Cardiac fibroblast (primary cell): ENCODE measurements at places on chromosomes 7 and 10.

GRCh38 chr10:9331583-9332008 lies 1277.1 kb downstream of the GATA3 start:
- DNase-seq = peak; percentile 76

GRCh38 chr10:3396116-3396515 lies 223.5 kb upstream of the PITRM1 start:
- DNase-seq = no peak

- no peak for DNase-seq
Measured at GRCh38 chr7:114417290-114417689, 2.7 kb downstream of the FOXP2 start.

GRCh38 chr10:63502832-63503231 lies 18.4 kb upstream of the REEP3 start:
- DNase-seq = no peak

- no peak for DNase-seq
Measured at GRCh38 chr7:19984231-19984632, 210.8 kb upstream of the TMEM196 start.

GRCh38 chr10:7036951-7037350 lies 373.9 kb downstream of the SFMBT2 start:
- DNase-seq = no peak

DNA sequence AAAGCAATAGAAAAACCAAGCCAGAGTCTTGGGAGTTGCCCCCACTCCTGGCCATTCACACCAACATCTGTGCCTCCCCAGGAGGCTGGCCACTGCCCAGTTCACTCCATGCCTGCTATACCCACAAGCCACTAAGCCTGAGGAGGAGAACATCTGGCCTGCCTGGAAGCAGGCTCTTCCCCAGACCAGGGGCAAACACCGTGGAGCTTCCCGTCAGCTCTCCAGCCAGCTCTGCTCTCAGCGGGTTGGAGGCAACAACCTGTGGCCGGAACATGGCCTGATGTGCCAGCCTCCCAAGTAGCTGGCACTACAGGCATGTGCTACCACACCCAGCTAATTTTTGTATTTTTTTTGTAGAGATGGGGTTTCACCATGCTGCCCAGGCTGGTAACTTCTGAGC lies 9.1 kb upstream of the PTPRN2 start:
- DNase-seq = no peak

- DNase-seq = no peak
Measured at GRCh38 chr7:2761131-2761624, 73.2 kb downstream of the AMZ1 start.

DNA sequence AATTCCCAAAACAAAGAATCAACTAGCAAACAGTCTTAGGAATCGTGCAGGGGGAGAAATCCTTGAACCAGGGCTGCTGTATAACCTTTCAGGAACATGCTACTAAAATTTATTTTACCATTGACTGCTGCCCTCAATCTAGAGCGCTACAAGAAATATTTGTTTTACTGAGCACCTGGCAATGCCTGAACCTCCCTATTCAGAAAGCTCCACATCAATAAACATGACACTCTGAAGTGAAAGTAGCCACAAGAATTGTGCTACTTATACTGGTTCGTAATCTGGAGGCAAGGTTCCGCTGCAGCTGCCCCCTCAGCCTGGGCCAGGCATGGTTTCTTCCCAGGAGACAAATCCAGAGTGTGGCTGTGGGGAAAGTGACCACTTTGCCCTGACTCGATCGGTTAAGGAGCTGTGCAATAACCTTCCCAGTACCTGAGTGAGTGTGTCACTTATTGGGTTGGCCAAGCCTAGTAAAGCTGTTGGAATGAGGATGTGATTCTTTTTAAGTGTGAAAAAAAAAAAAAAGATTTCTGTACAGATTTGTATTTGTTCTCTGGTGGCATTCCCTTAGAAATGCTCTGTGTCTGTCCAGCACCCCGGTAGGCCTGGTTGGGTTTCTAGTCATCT lies 7.7 kb downstream of the VWA2 start:
- DNase-seq = no peak

DNA sequence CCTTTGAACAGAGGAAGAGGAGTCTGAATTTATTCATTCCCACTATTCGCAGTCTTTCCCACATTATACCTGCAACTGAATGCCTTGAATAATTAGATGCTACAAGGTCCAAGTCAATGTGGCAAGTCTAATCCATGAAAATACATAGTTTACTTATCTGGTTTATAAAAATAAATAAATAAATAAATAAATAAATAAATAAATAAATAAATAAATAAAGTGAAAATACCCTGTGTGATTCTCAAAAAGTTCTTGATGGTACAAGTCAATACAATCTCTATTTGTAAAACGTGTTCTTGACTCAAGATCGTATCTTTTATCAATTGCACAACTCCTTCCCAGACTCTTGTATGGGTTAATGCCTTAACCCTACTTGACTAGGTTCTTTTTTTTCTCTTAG lies 417.7 kb downstream of the ZWINT start:
- no peak for DNase-seq

- no peak for DNase-seq
Measured at GRCh38 chr7:87318741-87319140, 26.7 kb upstream of the CROT start.

DNA sequence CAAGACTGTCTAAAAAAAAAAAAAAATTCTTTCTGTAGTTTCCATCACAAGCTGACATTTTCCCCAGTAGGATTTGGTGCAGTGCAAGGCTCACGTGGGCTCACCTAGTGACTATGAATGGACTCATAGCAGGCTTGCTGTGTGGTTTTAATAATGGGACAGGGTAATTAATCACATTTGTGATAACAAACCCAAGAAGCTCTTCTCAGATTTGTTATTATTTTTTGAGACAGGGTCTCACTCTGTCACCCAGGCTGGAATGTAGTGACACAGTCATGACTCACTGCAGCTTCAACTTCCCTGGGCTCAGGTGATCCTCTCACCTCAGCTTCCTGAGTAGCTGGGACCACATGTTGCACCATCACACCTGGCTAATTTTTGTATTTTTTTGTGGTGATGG lies 40.0 kb downstream of the NACAD start:
- no peak for DNase-seq

GRCh38 chr10:9800571-9800970 lies 1217.1 kb upstream of the CELF2 start:
- DNase-seq = no peak

- DNase-seq = no peak
Measured at GRCh38 chr7:152922318-152923081, 162.9 kb downstream of the ACTR3B start.

DNA sequence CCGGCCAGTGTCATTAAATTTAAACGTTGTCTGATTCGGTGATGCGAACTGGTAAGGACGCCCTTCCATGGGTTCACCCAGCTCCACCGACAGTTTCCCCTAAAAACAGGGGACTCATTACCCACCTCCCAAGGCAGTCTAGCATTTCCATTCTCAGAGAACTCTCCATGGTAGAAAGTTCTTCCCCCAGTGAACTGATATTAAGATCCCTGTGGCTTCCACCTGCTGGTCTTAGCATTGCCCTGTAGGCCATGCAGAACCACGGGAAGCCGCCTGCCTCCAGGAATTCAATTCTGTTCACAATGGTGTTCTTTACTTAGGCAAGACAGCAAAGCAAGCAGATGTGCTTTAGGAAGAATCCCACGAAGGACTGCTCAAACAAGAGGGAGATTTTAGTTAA lies 128.9 kb upstream of the NANOS1 start:
- DNase-seq = no peak

GRCh38 chr10:128026615-128027300 lies 99.5 kb downstream of the MKI67 start:
- no peak for DNase-seq

DNA sequence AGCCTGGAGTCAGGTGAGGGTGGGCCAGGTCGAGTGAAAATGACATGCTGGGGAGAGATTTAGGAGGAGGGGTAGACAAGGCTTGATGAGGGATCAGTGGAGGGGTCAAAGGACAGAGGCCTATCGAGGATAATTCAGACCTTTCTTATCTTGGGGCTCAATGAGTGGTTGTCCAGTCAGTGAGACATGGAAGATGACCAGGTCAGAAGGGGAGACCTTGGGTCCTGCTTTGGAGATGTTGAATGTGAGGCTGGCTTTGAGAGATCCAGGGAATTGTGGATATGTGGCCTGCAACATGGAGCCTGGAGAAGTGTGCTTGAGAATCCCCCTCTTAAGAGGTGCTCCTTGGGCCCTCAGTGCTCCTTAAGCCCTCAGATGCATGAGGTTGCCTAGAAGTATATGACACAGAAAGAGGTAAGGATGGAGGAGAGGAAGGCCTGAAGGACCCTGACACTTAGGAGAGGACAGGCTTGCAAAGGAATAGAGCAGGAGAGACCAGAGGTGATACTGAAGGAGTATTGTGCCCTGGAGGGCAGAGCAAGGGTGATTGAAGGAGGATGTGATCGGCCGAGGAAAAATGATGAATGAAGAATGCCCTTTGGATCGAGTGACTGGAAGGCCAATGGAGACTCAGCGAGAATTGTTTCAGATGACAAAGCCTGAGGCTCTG lies 129.8 kb upstream of the GPR26 start:
- DNase-seq = no peak

- DNase-seq = no peak
Measured at GRCh38 chr7:134419875-134420274, 39.0 kb downstream of the AKR1B1 start.

GRCh38 chr7:140899883-140900282 lies 24.8 kb downstream of the BRAF start:
- DNase-seq = no peak

DNA sequence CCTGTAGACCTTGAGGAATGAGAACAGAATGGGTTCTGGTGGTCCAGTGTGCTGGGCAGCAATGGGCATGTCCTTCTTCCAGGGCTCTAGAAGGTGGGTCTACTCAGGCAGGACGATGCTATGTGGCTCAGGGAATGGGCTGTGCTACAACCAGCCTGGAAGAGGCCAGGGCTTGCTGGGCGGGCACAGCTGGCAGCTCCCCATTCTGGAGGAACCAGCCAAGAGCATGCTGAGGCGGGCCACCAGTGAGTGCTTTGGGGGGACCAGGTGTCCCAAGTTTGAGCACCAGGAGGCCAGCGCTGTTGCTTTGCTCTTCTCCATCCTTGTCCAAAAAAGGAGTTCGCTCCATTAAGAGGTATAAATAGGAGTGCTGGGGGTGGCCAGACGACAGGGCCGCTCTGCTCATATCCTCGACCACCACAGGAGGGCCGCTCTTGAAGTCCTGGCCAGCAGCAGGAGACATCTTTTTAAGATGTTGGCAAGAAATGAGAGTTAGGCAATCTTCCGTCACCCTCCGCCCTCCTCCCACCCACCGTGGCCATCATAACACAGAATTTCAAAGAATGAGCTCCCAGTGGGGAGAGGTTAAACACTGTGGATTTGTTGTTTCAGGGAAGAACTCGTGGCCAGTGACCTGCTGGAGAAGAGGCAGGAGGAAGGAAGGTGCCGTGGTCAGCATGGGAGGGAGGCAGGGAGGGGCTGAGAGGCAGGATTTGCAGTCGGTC lies 141.3 kb downstream of the GRK5 start:
- peak; percentile 76 for DNase-seq

DNA sequence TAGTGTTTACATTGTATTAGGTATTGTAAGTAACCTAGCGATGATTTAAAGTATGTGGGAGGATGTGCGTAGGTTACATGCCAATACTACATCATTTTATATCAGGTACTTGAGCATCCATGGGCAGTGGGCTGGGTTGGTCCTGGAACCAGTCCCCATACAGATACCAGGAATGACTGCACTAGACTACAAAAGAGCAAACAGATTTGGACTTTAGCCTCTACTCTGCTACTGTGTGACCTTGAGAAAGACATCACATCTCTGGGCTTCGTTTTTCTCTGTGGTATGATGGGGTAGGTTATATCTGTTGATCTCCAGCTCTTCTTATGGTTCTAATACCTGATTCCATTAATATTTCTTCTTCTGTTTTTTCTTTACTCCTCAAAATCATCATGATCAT lies 412.5 kb upstream of the LRGUK start:
- DNase-seq = no peak

DNA sequence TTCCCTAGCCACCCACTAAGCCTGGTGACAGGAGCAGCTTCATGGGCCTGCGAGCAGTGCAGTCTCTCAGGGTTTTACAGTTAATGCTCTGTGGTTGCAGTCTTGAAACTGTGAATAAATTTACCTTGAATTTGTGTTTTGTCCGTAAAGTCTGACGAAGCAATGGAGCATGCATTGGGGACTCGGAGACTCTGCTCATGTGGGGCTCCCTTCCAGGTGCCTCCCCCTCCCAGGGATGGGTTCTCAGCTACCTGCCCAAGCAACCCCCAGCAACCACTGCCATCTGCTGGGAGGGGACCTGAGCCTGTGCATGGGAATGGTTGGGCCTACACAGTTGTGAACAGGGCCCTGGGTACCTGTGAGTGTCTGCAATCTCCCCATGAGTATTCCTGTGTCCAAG lies 36.3 kb upstream of the IKZF1 start:
- no peak for DNase-seq

GRCh38 chr7:117119192-117119924 lies 166.1 kb downstream of the ST7 start:
- DNase-seq = peak; percentile 90

DNA sequence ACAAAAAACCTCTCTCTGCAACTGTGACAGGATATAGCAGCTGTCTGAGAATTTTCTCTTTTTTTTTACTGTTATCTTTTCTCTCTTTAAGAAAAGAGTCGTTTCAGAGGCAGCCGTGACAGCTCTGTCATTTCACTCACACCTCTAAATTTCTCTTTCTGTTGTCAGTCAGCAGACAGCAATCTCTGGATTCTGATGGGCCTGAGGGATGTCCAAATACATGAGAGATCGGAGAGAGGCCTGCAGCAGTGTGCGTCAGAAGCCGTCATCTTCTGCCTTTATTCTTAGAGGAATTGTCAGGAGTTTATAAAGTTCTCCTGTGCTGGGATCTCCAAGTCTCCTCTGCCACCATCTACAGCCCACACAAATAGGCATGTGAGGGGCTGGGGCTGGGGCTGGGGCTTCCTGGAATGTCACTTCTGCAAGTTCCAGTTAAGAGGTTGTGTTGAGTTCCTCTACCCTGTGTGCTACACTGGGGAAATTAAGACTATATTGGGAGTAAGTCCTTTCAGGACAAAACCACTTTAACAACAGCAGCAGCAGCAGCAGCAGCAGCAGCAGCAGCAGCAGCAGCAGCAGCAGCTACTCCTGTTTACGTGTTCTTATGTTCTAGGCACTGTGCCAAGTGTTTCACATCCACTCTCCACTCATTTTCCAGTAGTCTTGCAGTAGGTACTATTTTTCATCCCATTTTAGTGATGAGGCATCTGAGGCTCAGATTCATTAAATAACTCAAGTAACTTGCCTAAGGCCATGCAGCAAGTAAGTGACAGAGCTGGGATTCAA lies 541.3 kb downstream of the LRMDA start:
- DNase-seq = peak; percentile 81
